ENCODE measurements at places on chromosomes 3 and 15.

DNA sequence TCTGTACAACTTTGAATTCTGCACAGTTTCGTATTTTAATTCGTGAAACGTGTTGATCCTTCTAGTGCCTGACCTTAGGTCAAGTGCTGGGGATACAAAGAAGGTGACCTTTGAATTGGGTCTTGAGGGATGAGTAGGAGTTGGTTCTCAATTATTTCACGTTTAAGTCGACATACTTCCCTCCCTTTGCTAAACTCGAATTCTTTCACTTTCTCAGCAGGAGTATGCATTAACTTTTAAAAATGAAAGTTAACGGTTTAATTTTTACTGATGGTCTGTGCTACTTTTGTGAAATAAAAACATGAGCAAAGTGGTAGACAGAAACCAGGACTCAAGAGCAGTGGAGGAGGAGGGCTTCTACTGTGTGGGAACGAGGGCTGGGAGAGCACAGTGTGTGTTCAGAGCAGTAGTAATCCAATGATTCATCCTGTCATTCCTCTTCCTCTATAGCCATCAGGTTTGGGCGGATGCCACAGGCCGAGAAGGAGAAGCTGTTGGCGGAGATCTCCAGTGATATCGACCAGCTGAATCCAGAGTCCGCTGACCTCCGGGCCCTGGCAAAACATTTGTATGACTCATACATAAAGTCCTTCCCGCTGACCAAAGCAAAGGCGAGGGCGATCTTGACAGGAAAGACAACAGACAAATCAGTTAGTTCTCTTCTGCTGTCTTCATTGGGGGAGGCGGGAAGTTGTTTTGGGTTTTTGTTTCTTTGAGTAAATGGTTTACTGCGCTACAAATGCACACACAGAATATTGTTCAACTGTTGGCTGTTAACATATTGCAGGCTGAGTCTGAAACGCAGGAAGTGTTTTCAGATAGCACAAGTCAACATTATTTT, 78.6 kb upstream of the TSEN2 start:
- DNase-seq: no peak

- DNase-seq: no peak
Observed at GRCh38 chr3:177597311-177598096, 400.2 kb upstream of the TBL1XR1 start.

GRCh38 chr15:99257107-99257750, 5.9 kb downstream of the LRRC28 start:
- DNase-seq: no peak

GRCh38 chr15:29278436-29279105, 8.9 kb upstream of the NSMCE3 start:
- DNase-seq: no peak

- DNase-seq: no peak
Observed at GRCh38 chr15:95442107-95442719, 888.3 kb upstream of the NR2F2 start.

- DNase-seq: no peak
Observed at GRCh38 chr3:18982920-18983319, 165.4 kb upstream of the KCNH8 start.

GRCh38 chr3:50542177-50543034, 25.1 kb downstream of the C3orf18 start:
- DNase-seq: peak; percentile 54

DNA sequence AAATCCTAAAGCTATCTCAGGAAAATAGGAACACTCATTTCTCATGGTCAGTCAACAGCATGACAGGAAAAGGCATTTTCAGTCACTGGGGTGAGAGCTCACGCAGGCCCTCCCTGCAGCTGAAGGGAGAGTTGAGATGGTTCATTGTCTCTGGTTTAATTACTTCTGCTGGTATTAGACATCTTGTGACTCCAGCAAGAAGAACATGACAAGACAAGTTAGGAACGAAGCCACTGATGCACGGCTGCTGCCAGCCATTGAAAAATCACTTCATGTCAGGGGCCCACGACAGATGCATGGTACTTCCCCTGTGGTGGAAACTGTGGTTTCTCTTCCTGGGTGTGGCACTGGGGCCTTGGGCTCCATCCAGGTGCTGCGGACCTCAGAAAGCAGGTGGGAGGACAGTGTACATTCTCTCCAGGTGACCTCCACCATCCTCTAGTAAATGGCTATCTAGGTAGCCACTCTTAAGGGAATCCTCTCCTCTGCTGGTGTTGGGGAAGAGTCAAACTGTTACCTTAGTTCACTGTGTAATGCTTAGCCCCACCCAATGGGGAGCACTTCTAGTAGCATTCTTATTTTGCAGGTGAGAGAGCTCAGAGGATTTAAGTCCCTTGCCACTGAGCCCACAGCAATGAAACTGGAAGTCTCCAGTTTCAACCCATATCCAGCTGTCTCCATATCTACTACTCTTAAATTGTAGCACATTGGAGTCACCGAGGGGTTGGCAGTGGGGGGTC, 274.2 kb downstream of the LRTM1 start:
- DNase-seq: no peak

DNA sequence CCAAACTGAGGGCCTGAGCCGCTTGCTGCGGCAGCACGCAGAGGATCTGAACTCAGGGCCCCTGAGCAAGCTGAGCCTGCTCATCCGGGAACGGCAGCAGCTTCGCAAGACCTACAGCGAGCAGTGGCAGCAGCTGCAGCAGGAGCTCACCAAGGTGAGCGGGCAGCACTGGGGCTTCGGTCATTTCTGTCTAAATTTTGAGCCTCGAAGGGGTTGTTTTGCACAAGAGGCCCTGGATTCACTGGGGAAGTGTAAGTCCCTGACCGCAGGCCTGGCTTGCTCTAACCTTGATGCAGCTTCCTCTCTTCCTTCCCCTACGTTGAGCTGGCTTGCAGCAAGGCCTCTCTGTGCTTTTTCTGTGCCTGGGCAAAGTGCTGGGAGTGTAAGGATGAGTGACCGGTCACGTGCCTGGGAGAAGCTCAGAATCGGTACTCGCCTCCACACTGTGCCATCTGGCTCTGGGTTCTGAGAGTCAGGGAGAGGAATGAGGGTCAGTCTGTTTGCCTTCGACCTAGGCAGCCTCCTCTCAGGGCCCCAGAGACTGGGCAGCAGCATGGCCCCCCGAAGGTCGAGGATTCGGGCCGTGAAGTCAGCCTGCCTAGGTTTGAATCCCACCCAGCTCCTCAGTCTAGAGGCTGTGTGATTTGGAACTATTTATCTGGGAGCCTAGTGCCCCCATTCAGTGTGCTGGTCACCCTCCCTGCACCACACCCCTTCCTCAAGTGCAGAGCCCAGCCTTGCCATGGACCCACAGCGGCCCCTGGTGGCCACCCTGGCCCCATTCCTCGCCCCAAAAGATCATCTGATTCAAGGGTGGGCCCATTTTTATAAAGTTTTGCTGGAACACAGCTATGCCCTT, 1.4 kb downstream of the FES start:
- peak; percentile 73 for DNase-seq

DNA sequence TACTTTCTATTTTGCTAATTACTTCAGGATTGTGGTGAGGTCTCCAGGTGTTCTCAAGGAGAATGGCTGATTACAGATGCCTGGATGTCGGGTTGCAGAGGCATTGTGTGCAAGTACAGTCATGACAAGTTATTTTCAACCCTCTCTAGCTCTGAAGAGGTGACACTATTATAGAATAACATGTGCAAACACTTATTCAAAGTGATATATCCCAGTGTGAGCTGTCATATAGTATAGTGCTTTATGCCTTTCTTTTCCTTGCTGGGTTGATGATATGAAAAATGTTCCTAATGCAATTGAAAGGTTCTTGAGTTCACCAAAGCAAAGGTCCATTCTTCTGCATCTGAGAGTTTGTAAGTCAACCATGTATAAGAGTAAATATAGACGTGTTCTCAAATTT, 167.2 kb downstream of the SPATA16 start:
- DNase-seq: no peak

DNA sequence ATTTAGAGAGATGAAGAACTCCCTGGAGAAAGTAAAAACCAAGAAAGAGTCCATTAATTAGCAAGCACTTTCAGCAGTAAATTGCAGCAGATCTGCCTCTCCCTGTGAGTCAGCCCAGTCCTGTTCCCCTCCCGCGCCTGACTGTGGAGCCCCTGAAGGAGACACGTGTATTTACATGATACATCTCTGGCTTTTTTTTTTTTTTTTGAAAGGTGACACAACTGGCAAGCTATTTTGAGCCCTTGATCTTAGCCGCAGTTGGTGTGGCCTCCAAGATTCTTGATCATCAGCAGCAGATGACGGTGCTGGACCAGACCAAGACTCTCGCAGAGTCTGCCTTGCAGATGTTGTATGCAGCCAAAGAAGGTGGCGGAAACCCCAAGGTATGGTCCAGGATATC, 271.8 kb upstream of the TPM1 start:
- DNase-seq: no peak

- no peak for DNase-seq
Observed at GRCh38 chr3:149621218-149622005, 36.4 kb downstream of the WWTR1 start.

DNA sequence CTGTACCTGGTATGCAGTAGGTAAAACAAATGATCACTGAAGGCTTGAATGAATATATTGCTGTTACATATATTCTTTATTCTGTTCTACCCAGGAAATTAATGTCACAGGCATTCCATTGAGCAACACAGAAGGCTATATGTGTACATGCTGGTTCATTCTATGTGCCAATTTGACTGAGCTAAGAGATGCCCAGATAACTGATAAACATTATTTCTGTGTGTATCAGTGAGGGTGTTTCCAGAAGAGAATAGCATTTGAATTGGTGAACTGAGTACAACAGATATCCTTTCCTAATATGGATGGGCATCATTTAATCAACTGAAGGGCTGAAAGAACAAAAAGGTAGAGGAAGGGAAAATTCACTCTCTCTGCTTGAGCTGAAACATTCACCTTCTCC, 886.8 kb downstream of the FHIT start:
- no peak for DNase-seq

DNA sequence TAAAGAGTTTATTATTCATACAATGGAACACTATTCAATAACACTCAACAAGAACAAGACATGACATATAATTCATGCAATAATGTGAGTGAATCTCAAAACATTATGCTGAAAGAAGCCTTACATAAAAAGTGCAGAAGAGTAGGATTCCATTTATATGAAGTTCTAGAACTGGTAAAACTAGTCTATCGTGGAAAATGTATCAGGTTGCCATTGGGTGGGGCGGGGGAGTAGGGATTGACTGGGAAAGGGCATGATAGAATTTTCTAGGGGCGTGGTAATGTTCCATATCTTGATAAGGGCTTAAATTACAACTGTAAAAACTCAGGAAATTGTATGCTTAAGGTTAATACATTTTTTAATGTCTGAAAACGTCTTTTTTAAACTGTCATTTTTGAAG, 247.9 kb downstream of the SATB1 start:
- DNase-seq: no peak

DNA sequence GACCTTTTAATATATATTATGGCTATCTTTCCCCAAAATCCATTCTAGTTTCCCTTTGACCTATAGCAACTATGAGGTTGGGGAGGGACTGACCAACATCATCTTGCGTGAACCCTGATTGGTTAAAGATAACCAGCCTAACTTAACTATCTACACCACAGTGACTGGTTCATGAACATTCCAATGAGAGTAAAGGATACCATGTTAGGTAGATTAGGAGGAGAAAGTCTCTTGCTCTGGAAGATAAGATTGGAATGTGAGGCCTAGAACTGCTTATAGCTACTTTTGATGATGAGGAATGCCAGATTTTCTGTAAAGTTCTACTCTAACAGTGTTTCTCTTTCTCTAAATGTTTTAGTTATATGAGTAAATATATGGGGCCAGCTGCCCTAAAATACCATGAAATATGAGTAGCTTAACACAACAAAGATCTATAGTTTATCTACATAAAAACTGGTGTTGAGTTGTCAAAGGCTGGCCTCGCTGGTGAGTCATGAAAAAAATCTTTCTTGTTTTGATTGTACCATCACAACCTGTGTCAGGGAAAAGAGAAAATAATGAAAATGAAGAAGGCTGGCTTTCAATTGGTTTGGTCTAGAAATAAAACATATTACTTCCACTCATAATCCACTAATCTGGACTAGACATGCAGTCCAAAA, 481.4 kb downstream of the NSUN3 start:
- DNase-seq: no peak

DNA sequence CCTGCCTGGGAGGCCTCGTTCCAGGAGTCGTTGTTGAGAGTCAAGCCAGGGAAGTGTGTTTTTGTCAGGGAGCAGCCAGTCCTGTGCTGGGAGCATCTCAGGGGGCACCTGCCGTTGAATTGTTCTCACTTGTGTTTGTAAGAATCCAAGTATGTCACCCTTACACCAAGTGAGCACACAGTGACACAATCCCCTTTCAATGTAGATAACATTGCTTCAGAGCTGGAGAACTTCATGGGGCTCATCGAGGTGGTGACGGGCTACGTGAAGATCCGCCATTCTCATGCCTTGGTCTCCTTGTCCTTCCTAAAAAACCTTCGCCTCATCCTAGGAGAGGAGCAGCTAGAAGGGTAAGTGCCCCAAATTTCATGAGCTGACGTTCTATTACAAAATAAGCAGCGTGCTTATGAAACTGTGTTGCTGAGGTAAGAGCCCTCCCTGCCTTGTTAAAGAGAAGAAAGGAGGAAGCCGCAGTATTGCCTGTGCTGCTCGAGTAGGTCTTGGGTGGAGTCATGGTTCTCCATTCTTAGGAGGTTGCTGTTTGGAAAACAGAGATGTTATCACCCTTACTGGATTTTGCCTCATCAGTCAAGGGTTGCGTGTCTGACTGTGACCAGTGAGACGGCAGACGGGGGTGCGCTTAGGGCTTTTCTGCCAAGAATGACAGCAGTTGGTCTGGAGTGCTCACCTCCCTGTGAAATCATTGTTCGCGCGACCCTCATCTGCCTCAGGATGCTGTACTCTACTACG, 108.1 kb downstream of the PGPEP1L start:
- no peak for DNase-seq

- no peak for DNase-seq
Observed at GRCh38 chr3:67882981-67883380, 228.6 kb upstream of the SUCLG2 start.

DNA sequence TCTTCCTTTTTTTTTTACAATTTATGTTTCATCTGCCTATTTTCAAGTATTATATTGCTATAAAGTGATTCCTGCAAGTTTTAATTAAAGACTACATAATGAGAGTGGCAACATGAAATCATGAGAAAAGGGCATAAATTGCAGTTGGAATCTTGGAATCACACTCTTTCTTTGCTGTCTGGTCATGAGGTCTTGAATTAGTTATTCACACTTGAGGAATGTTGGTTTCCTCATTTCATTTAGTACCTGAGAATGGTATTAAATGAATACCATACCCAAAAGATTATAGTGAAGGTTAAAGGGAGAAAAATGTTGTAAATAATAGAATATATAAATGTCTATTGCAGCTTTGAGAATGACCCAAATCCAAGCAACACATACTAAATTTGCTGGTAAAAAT, 25.8 kb upstream of the CNTN3 start:
- no peak for DNase-seq

DNA sequence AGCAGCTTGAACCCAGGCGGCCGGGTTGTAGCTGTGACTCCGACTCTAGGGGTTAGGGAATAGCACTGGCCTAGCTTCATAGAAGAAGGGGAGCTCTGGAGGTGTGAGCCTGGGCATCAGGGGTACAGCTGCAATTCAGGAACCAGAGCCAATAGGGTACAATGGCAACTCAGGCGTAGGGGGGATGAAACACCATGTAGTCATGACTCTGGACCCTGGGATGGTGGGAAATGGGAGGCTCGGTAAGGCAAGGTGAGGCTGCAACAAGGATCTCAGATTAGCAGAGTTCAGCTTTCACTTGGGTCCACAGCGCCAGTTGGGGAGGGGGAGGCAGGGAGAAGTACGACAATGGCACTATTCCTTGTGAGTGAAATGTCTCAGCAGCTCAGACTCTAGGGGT, 210.2 kb upstream of the LYSMD4 start:
- DNase-seq: no peak

GRCh38 chr3:157865352-157866000, 240.7 kb downstream of the SHOX2 start:
- peak; percentile 4 for DNase-seq

- no peak for DNase-seq
Observed at GRCh38 chr15:43868406-43868805, 41.6 kb downstream of the WDR76 start.
